ENCODE measurements at places on chromosomes 16 and 17.
A peak's percentile ranks its signal among the peaks of the same experiment; 100 is the strongest.

GRCh38 chr17:48626245-48627117 lies at the start of gene HOXB9:
TSS of gene HOXB9 (minus strand) at chr17:48626358. CDS start at chr17:48626269, 89 bp downstream.
- peak; percentile 54 for DNase-seq

DNA sequence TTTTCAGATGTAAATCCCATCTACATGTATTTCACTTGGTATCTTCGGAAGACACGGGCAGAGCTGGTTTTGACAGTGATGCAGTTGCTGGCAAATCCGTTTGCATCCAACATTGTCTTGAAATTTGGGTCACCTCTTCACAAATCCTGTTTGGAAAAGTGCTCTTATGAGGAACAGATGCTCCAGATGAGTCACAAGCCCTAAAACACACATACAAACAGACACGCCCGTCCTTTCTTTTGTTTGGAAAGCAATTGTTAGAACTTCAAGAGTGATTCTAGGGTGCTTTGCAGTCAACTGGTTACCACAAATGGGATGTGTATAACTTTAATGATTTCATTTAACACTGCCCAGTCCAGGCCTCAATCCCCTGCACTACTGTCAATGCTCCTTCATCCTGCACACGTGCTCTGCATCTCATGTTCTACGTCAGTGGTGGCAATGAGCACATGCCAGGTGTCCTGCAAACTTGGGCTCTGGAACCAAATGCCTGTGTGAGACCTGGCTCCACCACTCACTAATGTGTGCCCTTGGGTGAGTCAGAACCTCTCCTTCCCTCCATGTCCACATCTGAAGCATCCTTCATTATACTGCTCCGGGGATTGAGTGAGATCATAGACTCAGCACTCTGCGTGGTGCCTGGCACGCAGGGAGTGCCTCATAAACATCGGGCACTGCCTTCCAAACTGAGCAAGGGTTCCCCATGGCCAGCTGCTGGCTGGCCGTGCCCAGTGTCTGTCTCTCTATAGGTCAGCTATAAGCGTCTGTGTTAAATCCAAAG lies 19.3 kb upstream of the FOXF1 start:
- peak; percentile 79 for DNase-seq

- DNase-seq = peak; percentile 81
Measured at GRCh38 chr17:81967533-81968395, 6.8 kb upstream of the NOTUM start.

GRCh38 chr16:88783391-88784073 lies 1.5 kb downstream of the PIEZO1 start:
- DNase-seq = no peak

- no peak for DNase-seq
Measured at GRCh38 chr17:44977065-44977464, 9.0 kb upstream of the C1QL1 start.

GRCh38 chr17:64269687-64270649 lies 6.9 kb upstream of the TEX2 start:
- no peak for DNase-seq

DNA sequence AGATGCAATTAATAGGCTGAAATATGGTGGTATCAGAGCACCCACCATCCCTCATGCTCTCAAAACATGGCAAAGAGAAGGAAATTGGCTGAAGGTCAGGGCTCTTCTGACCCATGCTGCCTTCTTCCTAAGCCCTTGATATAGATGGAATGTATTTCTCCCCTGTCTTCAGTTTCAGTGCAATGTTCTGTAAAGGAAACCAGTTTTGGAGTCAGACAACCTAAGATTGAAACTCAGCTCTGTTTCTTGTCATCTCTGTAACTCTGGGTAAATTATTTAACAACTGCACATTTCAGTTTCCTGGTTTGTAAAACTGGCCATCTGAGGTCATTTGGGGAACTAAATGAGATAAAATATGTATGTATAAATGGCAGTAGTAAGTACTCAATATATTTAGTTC lies 243.9 kb downstream of the CA10 start:
- DNase-seq = no peak

DNA sequence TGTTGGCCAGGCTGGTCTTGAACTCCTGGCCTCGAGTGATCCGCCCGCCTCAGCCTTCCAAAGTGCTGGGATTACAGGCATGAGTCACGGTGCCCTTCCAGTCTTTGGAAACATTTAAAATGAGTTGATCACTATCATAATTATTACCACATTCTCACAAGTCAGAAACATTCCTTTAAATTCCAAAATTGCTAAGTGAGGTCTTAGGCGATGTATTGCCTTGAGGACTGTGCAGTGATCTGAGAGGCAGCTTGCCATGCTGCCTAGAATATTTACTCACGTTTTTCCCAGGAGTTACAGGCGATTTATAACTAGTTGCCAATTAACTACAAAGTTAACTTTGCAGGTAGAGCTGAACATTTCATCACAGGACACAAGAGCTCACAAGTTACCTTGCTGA lies 5.7 kb upstream of the ATXN1L start:
- peak; percentile 43 for DNase-seq

DNA sequence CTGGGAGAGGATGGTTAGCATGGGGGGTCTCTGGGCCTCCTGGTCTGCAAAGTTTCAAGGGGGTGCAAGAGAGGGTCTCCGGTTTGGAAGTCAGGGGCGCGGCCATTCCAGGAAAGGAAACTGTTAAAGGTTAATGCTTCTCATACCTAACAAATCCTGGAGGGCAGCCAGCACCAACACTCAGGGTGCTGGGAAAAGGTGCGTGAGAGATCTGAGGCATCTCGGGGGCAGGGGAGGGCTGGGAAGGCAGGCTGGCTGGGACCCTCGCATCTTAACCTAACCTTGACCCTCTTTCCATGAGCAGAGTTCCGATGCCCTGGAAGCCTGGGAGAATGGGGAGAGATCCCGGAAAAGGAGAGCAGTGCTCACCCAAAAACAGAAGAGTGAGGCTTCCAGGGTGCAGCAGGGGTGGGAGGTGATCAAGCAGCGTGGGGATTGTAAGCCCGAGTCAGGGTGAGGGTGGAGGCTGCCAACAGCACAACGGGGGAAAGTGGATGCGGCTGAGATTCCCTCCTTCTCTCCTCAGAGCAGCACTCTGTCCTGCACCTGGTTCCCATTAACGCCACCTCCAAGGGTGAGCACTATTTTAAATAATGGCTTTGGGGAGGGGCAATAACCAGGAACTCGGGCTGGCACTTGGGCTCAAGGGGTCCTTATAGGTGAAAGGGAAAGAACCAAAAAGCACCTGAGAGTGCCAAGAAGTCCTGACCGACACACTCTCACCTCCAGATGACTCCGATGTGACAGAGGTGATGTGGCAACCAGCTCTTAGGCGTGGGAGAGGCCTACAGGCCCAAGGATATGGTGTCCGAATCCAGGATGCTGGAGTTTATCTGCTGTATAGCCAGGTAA lies 996 bp downstream of the TNFSF13 start:
- no peak for DNase-seq
